ENCODE measurements at places on chromosomes 3 and 15.

- no peak for DNase-seq
These were observed 68.0 kb downstream of the FNDC3B start for GRCh38 chr3:172107403-172107802.

GRCh38 chr3:186818956-186819355, 12.7 kb upstream of the RFC4 start:
- no peak for DNase-seq

- no peak for DNase-seq
These were observed 66.0 kb upstream of the OXTR start for GRCh38 chr3:8835385-8835784.

DNA sequence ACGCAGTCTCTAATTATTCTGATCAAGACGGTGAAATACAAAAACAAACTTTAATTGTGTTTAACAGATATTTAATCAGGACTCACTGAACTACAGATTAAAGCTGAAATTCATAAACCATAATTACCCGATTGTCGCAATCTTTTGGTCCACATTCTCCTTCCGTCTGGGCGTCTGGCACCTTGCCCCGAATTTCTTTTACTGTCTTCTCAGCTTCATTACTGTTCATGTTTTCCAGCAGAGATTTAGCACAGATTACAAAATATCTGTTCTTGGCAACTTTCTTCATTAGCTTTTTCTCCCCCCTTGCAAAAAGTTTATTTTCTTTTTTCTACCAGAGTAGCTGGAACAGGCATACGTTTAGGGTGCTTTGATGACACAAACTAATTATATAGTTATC, 271.4 kb downstream of the TIGIT start:
- no peak for DNase-seq

- no peak for DNase-seq
These were observed 361.9 kb upstream of the ICE2 start for GRCh38 chr15:60840703-60841411.

DNA sequence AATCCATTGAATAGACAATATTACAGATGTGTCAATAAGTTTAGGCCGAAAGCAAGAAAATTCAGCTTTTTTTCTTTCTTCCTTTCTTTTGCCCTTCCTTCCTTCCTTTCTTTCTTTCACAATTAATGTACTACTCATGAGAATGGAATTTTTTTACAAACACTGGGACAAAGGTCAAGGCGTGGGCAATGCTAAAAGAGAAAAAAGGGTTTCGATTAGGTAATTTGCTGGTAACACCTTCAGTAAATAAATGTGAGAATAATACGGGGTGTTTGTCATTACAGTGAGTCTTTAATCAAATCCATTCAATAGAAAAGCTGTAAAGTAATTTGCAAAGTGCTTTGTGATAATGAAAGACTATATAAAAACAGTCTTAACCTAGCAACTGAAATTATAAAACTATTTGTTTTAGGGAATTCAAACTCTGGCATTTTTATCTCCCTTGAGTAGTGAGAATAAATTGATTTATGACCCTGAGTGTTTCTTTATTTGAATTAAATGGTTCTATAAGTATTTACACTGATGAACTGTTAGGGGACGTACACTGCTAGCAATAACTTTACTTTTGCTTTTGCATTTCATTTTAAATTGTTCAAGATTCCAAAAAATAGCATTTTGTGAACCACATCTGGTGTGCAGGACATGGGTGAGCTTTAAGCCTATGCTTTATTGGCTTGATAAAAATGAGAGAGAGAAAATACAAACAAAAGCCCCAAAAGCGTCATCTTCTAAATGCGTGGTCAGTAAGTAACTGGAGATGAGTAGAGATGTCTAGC, 104.2 kb upstream of the THRB start:
- no peak for DNase-seq

DNA sequence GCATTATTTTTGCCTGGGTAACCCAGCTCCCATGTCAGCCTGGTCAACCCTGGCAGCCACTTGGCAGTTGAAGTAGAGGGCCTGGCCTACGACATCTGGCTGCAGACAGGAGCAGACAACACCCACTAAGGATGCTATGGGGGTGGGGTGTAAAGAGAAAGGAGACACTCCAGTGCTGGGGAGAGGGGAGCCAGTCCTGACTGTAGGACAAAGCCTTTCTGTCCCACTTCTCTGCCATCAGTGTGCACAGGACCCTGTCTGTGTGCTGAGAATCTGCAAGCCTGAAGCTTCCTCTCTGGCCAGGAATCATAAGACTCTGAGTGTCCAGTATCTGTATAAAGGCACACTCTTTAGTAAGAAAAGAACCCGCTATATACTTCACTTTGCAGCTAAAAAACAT, 96.3 kb upstream of the CHRM5 start:
- no peak for DNase-seq

DNA sequence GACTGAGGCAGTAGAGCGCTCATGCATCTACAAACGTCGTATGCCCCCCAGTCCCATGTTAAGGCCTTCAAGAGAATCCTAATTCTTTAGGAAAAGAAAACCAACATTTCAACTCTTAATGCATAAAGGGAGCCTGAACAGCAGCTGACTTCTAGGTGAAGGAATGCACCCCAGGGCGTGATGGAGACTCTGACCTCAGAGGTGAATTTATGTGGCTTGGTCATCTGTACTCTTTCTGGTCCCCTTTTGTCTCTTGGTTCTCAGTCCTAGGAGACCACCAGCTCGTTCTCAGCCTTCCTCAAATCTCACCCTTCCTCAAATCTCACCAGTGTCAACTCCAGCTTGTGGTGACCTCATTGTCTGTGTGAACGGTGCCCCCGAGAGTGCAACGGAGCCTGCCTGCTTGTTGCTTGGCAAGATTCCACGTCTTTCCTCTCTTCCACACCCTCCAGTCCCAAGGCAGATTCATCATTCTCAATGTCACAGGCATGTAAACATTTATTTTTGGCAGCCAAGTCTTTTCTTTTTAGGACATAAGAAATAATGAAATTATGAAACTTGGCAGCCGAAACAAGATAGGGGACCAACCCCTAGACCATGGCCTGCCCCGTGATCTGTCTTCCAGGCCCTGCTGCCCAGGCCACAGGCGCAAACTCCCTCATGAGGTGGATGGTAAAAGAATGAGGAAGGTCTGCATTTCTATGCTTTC, 166.2 kb downstream of the ADAMTS17 start:
- DNase-seq, result no peak

DNA sequence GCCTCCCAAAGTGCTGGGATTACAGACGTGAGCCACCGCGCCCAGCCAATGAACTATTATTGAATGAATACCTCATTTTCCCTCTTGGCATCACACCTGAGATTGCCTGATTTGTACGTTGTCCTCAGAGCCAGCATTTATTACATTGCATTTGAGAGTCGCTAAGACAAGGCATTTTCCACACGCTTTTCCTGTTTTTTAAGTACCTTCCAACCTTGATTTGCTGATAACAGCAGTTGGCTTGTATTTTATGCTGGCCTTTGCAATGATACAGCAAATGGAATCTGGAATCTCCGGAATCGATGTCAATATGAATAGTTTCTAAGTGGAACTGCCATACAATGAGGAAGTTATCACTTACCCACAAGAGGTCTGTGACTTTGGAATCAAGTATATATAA, 15.7 kb upstream of the CNBP start:
- DNase-seq, result no peak
